ENCODE measurements at places on chromosomes 11 and 22.

DNA sequence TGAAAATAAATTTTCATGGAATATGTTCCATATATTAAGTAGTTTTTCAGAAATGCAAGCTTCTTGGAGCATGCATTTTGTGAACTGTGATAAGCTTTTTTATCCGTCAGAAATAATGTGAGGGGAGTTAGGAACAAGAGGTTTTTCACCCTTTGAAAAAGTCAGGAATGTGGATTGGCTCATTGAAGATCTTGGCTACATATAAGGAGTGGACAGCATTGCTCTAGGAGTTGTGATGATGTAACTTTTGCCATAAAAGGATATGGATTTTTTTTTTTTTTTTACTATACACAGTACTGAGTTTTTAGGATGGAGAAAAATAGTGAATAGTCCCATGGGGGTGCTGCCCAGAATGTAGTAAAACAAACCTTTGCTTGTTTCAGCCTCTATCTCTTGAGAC is 180.2 kb downstream of the NAV2 start:
- DNase-seq, result no peak

- DNase-seq, result peak; percentile 55
Observed at GRCh38 chr11:74255741-74256375, 55.6 kb downstream of the P4HA3 start.

DNA sequence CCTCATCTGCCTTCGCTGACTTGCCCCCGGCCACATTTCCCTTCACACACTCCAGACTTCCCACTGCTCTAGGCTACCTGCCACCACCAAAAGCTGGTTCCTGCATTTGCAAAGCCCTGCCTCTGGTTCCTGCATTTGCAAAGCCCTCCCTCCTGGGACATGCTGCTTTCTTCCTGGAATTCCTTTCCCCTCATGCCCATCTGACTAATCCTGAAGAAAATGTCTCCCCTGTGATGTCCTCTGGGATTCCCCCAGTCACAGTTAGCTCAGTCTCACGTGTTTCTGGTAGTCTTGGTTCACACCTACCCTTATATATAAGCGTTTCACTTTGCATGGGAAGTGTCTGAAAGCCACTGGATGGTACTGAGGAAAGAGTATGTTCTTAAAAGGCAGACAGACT is 206.9 kb downstream of the DBX1 start:
- no peak for DNase-seq

DNA sequence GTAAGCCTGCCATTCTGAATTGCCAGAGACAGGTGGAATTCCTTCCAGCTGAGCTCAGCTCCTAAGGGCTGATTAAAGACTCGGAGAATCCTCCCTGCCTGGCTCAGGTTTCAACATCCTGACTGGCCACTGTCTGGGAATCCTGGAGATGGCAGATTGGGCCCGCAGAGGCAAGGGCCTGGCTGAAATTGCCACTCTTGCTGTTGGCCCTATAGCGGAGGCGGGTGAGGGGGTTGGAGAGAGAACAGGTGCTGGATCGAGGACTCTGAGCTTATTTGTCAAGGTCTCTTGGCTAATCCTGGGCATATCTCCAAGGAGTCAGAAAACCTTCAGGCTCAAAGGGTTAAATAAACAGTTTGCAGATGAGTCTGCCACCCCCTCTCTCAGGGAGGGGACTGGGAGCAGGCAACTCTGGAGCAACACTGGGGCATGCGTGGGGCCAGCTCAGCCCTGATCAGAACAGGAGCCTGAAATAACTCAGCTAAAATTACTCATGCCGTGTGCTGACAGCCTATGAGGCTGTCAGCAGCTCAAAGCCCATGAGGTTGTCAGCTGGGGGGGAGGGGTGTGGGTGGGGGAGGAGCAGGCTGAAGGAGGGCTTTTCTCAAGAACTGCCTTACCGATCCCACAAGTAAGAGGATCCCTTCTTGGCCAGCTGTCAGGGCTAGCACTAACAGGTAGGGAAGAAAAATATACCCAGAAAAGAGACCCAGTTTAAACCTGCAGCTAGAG is 14.7 kb upstream of the MFRP start:
- DNase-seq, result peak; percentile 74

- DNase-seq, result no peak
Observed at GRCh38 chr11:100970283-100971164, 159.1 kb downstream of the PGR start.

All from stimulated activated CD8-positive, alpha-beta memory T cell treated with anti-CD3 and anti-CD28 coated beads, Interleukin-4, amount 100 ng/mL, for 48 hours (primary cell).